Stimulated activated CD4-positive, alpha-beta T cell treated with anti-CD3 and anti-CD28 coated beads, TNF-alpha, amount 100 ng/mL, for 48 hours (primary cell): ENCODE measurements at places on chromosomes 2 and 18.
A peak's percentile ranks its signal among the peaks of the same experiment; 100 is the strongest.

- no peak for DNase-seq
Observed at GRCh38 chr18:34773378-34773777, 63.3 kb downstream of the DTNA start.

DNA sequence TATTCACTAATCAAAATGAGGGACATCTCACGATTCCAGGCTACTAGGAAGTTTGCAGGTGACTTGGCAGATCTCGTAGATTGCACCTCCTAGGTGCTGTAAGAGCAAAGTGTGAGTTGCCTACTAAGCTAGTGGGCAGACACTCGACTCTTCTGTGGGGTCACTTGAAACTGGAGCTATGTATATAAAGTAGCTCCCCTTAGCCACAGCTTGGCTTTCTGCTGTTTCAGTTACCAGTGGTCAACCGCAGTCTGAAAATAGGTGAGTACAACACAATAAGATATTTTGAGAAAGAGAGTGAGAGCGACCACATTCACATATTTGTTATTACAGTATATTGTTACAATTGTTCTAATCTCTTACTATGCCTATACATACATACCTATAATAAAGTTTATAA is 23.3 kb downstream of the CTAGE1 start:
- DNase-seq = no peak

DNA sequence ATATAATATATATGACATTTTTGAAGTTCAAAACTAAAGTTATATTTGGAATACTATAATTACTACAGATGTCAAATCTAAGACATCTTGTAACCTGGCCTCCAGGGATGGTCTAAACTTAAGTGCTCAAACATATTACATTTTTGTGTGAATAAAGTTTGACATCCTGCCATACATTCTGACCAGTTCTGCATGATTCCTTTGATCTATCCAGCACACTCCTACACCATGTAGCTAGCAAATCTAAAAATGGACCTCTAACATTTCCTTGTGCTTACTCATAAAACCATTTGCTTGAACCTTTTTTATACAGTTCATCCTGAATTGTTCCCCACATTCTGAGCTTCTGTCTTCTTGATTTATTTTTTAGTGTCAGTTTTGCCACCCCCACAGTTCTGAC is 294.3 kb upstream of the ZNF804A start:
- DNase-seq = no peak

GRCh38 chr18:23981369-23981980 is 33.1 kb upstream of the TTC39C start:
- no peak for DNase-seq

GRCh38 chr2:233147829-233148167 is 87.7 kb downstream of the INPP5D start:
- no peak for DNase-seq

GRCh38 chr2:112256654-112257053 is 1.8 kb upstream of the ZC3H8 start:
- no peak for DNase-seq

- no peak for DNase-seq
Observed at GRCh38 chr2:233477548-233478433, 88.8 kb downstream of the USP40 start.

GRCh38 chr2:29946505-29946904 is 25.1 kb upstream of the ALK start:
- no peak for DNase-seq

- DNase-seq = no peak
Observed at GRCh38 chr18:30280186-30280585, 762.4 kb downstream of the DSC3 start.

DNA sequence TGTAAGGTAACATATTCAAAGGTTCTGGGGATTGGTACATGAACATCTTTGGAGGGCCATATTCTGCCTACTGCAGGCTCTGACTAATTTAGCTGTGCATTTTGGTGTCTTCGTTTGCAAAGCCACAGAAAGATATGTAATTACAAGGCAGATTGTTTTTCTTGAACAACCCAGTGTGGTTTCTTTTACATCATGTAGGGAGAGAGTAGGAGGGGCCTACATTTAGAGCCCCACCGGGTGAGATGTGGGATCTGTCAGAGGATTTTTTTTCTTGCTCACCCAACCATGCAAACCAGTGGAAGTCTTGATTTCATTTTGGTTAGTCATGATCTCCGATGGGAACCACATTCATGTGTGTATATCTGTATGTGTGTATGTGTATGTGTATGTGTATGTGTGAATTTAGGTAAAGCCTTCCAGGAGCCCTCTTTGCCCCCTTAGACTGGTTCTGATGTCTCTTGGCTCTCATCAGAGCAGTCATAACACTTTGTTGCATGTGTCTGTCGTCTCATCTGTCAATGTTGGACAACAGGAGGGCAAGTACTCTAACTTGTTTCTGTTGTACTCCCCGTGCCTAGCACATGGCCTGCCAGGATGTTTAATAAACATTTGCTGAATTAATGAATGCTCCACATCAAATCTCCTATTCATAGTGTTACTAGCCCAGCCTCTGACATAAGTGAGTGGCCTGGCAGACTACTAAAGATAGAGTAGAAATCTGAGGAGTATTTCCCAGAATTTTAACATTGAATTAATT is 239.9 kb downstream of the MTX2 start:
- DNase-seq = peak; percentile 12

DNA sequence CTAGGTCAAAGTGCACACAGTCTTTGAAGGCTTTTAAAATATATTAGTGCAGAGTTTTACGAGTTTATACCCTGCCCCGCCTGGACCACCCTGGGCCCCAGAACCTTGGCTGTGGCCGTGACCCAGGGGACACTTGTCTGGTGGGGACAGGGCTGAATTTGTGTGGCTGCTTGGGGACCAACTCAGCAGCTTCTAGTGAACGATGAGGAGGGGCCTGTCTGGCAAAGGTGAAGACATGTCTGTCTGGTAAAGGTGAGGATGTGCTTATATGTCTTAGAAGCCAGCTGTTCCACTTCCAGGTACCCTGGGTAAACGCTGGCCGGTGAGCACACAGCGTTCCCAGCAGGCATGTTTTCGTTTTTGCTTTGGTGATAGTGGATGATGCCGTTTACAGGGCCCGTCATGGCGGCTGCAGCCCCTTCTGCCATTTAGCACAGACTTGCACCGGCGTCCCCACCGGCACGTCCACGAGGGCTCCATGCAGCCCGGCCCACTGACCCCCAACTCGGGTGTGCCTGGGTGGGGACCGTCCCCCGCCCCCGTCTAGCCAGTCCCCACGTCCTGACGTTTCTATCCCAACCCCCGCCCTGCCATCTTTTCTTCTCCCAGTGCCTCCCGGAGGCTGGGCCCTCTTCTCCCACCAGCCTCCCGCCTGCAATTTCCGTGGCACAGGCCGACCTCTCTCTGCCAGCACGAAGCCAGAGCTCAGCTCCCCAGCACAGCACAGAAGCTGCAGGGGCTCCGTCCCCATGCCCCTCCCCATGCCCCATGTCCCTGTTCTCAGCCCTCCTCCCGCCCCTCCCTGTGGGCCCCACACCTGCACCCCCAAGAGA is 67.8 kb downstream of the SLC66A2 start:
- no peak for DNase-seq
